ENCODE measurements at places on chromosomes 6 and 20. TPM values are rescaled to one million over a fixed set of nuclear protein-coding genes. Genes with fewer than 3 reads are reported as not detected.

Gene CRISP3
- not detected for total RNA-seq

Gene ATP6V1G2
- 4.8 TPM for total RNA-seq

Gene DNMT3B
- total RNA-seq, result 1.7 TPM

Gene TREML4
- total RNA-seq, result not detected

Gene ASIP
- not detected for total RNA-seq

Gene RTF2
- total RNA-seq, result 69.7 TPM

Gene RSPH3
- 2.1 TPM for total RNA-seq

Gene LHFPL5
- not detected for total RNA-seq

DNA sequence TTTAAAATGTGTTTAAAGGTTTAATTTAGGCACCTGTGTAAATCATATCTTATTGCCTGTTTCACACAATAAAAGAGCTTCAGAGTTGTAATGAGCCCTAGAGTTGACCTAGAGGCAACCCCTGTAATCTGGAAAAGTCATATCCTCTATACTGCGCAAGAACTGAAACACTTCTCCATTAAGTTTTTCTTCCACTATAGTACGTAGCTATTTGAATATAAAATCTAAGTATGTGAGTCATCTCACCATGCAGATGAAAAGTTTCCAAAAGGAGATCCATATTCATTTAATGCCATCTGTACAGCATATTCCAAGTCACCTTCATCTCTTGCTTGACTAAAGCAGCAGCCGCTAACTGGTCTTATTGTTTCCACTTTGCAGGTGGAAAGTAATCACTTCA lies 26.0 kb upstream of the TAAR1 start:
- H3K27ac ChIP-seq, result no peak overlapping the region
- no peak overlapping the region for H3K4me3 ChIP-seq
- DNase-seq, result no peak
- no peaks in the 10 kb centered on the region for H3K4me1 ChIP-seq

GRCh38 chr6:7431674-7432390 lies 42.2 kb downstream of the RIOK1 start:
- DNase-seq, result no peak
- H3K4me1 ChIP-seq, result no peaks in the 10 kb centered on the region
- no peaks in the 10 kb centered on the region for H3K36me3 ChIP-seq
- H3K4me3 ChIP-seq, result no peak overlapping the region
- no peaks in the 10 kb centered on the region for H3K27me3 ChIP-seq

DNA sequence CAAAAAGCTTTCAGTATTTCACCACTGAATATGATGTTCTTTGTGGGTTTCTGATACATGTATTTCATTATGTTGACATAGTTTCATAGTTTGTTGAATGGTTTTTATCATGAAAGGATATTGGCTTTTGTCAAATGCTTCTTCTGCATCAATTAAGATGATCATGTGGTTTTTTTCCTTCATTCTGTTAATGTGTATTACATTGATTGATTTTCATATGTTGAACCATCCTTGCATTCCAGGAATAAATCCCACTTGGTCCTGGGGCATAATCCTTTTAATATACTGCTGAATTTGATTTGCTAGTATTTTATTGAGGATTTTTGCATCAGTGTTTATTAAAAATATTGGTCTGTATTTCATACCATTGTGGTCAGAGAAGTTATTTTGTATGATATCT lies 70.9 kb upstream of the BHLHE23 start:
- no peaks in the 10 kb centered on the region for H3K4me1 ChIP-seq
- H3K4me3 ChIP-seq, result no peak overlapping the region
- H3K27me3 ChIP-seq, result no peaks in the 10 kb centered on the region
- H3K36me3 ChIP-seq, result no peaks in the 10 kb centered on the region

DNA sequence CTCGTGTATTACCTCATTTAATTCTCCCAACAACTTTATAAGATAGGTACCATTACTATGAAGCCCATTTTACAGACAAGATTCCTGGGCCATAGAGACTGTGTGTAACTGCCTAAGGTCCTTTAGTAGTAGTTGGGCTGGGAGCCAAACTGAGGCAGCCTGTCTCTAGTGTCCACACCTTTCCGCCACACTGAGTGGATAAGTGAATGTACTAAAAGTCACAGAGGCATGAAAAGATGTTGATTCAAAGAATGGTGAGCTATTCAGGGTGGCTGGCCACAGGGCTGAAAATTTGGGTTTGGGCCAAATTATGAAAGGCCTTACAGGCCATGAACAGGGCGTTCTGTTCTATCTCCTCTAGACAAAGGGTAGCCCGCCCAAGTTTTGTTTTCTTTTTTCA lies 11.0 kb downstream of the CD24 start:
- no peak overlapping the region for H3K27ac ChIP-seq
- H3K36me3 ChIP-seq, result no peaks in the 10 kb centered on the region
- DNase-seq, result no peak
- H3K27me3 ChIP-seq, result no peaks in the 10 kb centered on the region
- no peaks in the 10 kb centered on the region for H3K4me1 ChIP-seq

GRCh38 chr20:2417213-2417541 lies 36.5 kb downstream of the TGM6 start:
- H3K27me3 ChIP-seq, result peaks cover 10% of the 10 kb centered on the region
- no peak for DNase-seq
- no peak overlapping the region for H3K4me3 ChIP-seq
- no peak overlapping the region for H3K27ac ChIP-seq
- no peaks in the 10 kb centered on the region for H3K36me3 ChIP-seq
- H3K4me1 ChIP-seq, result no peaks in the 10 kb centered on the region

DNA sequence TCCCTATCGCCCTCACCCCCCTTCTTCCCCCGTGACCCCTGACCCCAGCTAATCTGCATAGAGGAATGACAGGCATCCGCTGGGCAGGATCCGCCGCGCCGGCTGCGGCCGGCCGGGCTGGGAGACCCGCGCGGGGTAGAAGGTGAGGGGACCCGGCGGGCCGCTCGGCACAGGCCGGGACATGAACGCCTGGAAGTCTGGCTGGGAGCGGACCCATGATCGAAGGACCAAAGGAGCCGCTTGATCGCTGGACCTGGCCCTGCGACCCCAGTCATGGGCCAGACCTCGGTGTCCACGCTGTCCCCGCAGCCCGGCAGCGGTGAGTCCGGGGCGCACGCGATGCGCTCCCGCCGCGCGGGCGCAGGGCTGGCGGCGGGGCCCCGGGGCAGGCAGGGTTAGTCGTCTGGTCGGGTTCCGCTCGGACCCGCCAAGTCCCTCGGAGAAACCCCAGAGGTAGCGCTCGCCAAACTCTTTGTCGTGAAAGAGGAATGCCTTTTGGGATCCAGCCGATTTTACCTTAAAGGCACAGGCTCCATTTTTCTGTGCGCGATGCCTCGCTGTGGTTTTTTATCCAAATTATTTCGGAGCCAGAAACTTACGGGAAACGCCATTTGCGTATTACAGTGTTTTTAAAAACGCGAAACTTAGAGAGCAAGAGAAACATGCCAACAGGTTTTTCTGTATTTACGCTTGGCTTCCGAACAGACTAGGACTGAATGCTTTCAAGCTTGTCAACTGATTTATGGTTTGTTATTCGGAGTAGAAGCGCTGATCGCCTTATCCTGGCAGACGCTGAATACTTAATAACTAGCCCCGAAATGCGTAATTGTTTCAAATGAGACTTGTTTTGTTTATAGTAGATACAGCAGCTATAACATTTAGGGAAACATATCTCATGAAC lies at the start of gene PHACTR2:
Gene PHACTR2 (plus strand): TSS at position 75 of the 901 bp plus-strand sequence. CDS start 199 bp downstream, at position 274.
- DNase-seq, result peak; percentile 52
- H3K4me3 ChIP-seq, result peak within 1 kb of the TSS; percentile 48
- H3K36me3 ChIP-seq, result no peaks in the 10 kb centered on the region
- H3K27ac ChIP-seq, result no peak within 1 kb of the TSS
- peaks cover 5% of the 10 kb centered on the region for H3K27me3 ChIP-seq

GRCh38 chr20:25224941-25225340 lies 22.9 kb upstream of the PYGB start:
- H3K4me3 ChIP-seq, result no peak overlapping the region
- H3K36me3 ChIP-seq, result peaks cover 14% of the 10 kb centered on the region
- no peak for DNase-seq
- H3K27me3 ChIP-seq, result no peaks in the 10 kb centered on the region
- no peaks in the 10 kb centered on the region for H3K4me1 ChIP-seq

GRCh38 chr6:32152769-32153563 lies 975 bp upstream of the PPT2 start:
- H3K36me3 ChIP-seq, result peaks cover 5% of the 10 kb centered on the region
- H3K4me1 ChIP-seq, result peaks cover 6% of the 10 kb centered on the region
- H3K4me3 ChIP-seq, result no peak overlapping the region
- DNase-seq, result no peak

DNA sequence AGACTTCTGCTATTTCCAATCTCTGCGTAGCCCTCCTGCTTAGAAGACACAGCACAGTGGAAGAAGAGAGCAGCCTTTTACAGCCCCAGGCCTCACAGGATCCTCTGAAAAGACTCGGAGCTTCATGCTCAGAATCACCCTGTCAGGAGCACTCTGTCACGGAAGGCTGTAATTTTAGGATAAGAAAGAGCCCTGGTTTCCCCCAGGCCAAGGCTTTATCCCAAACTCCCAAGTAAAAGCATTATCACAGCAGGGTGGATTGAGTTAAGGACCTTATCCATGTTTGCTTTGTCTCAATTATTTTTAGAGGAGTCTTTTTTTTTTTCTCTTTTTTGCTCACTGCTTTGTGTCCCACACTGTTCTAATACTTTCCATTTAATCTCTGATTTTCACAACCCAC lies 39.2 kb downstream of the ANKS1A start:
- H3K27me3 ChIP-seq, result no peaks in the 10 kb centered on the region
- H3K36me3 ChIP-seq, result no peaks in the 10 kb centered on the region
- no peaks in the 10 kb centered on the region for H3K4me1 ChIP-seq
- H3K27ac ChIP-seq, result no peak overlapping the region

DNA sequence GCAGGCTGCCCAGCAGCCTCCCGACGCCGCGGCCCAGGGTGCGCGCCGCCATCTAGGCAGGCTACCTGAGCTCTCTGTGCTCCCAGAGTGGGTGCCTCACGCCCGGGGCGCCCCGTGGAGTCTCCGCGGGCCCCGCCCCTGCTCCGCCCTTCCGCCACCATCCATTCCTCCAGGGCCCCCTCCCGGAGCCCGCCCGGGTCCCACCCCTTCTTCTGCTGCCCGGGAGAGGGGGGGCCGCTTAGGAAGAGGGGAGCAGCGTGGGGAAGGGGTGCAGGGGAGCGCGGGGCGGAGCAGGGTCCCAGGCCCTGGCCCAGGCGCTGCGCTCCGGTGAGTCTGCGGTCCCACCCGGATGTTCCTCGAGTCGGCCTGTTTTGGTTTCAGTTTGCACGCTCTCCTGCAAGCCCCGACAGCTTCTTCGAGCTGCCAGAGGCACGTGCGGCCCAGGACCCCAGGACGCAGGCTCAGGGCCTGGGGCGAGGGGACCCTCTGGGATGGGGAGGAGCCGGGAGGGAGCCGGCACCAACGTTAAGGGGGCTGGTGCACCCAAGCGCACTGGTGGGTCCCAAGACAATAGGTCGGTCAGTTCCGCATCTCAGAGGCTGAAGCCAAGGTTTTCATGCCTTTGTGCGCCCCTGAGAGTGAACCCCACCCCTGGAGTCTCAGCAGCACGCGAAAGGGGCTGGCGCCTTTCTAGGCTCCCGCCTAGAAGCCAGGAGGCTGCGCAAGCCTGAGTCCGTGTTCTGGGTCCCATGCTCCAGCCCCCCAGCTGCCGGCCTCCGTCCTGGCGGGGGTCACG lies at the start of gene ACSS1:
Gene ACSS1 (minus strand): TSS at position 89 of the 796 bp plus-strand sequence. CDS start 37 bp downstream, at position 52.
- peak; percentile 74 for DNase-seq
- H3K4me1 ChIP-seq, result peaks cover 46% of the 10 kb centered on the region
- peak within 1 kb of the TSS; percentile 94 for H3K27ac ChIP-seq
- peaks cover 3% of the 10 kb centered on the region for H3K27me3 ChIP-seq
- H3K36me3 ChIP-seq, result peaks cover 8% of the 10 kb centered on the region

GRCh38 chr6:33716379-33716778 lies 4.9 kb upstream of the UQCC2 start:
- DNase-seq, result no peak
- no peaks in the 10 kb centered on the region for H3K36me3 ChIP-seq
- peaks cover 5% of the 10 kb centered on the region for H3K4me1 ChIP-seq
- no peak overlapping the region for H3K4me3 ChIP-seq

DNA sequence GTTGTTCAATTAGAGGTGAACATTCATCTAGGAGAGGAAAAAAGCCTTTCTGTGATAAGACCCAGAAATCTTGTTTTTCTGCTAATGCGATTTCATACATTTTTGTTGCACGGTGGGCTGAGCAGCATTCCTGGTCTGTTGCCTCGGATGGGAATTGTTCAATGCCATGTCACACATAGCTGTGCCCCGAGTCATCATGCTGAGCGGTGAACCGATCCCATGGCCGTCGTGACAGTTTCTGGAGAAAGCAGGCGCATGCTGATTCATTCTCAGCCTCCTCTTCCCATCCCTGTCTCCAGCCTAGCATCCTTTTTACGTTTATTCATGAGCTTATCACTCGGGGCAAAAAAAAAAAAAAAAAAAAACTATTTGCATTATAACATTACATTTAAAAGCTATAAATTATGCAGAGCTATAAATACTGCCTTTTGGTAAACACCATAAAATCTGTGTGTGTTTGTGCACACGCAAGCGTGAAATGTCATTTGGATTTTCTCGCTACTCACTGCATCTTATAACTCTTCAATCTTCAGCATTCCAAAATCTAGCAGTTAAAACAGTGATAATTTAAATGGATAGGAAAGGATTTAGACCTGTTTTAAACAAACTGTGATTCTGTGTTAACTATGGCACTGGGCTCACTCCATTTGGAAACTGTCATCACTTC lies 58.9 kb upstream of the IFNGR1 start:
- H3K36me3 ChIP-seq, result no peaks in the 10 kb centered on the region
- no peak overlapping the region for H3K4me3 ChIP-seq
- peaks cover 3% of the 10 kb centered on the region for H3K27me3 ChIP-seq
- no peaks in the 10 kb centered on the region for H3K4me1 ChIP-seq
- no peak for DNase-seq
- H3K27ac ChIP-seq, result no peak overlapping the region

DNA sequence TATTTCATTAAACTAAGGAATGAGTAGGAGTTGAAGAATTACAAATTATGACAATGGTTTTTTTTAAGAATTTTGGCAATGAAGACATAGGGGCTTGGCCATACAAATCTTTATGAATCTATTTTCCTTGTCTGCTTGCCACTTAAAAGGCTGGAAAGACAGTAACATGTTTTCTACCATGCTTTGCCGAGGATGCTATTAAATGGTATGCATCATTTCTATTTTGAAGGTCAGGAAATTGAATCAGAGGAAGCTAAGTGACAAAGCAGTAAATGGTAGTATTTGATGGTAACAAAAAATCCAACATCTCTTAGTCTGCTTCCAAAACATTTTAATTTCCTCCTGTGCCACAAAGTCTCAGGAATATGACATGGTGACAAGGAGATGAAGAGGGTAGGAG lies 287.2 kb downstream of the RFPL4B start:
- H3K4me3 ChIP-seq, result no peak overlapping the region
- H3K36me3 ChIP-seq, result no peaks in the 10 kb centered on the region
- no peak overlapping the region for H3K27ac ChIP-seq
- H3K27me3 ChIP-seq, result no peaks in the 10 kb centered on the region
- no peaks in the 10 kb centered on the region for H3K4me1 ChIP-seq

DNA sequence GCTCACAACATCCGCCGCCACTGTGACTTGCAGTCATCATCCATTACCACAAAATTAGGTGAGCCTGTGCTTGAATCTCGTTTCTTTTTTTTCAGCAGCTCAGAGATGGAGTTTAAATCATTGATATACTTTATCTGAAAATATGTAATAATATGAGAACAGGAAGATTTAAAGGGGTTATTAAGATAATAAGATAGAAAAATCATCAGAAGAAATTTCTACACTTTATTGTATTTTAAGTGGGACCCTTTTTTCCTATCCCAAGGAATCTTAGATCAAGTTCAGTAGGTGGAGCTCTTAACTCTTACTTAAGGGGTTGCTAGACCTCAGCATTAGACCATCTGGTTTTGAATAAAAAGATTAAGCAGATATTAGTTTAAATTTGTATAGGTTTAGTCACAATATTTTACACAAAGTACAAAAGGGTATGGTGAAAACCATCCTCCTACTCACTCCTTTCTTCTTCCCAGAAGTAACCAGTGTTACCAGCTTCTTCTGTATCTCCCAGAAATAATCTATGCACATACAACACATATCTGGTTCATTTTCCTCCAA lies 9.4 kb upstream of the NCOA7 start:
- peaks cover 3% of the 10 kb centered on the region for H3K4me1 ChIP-seq
- DNase-seq, result peak; percentile 57
- H3K27ac ChIP-seq, result peak overlapping the region; percentile 93
- no peaks in the 10 kb centered on the region for H3K36me3 ChIP-seq
- peak overlapping the region; percentile 70 for H3K4me3 ChIP-seq

All from T-cell (primary cell).